ENCODE measurements at places on chromosomes 16 and 17. TPM values are rescaled to one million over a fixed set of nuclear protein-coding genes. Genes with fewer than 3 reads are reported as not detected.

Gene KRT27
- total RNA-seq: not detected

Gene VMO1
- 1.9 TPM for total RNA-seq

Gene ALDH3A1
- total RNA-seq: 3.6 TPM

Gene SERPINF2
- total RNA-seq: 49.7 TPM

Gene CFAP52
- 1.1 TPM for total RNA-seq

Gene ABAT
- total RNA-seq: 29.8 TPM

Gene KRTAP16-1
- not detected for total RNA-seq

Gene SOX8
- 8.5 TPM for total RNA-seq

Gene ZNF385C
- total RNA-seq: 1.5 TPM

Gene GGT6
- 15.0 TPM for total RNA-seq

Gene WNT9B
- total RNA-seq: 53.8 TPM

Gene RDM1
- total RNA-seq: 0.93 TPM

Gene MEIOC
- total RNA-seq: 0.35 TPM

Gene CHTF18
- 25.5 TPM for total RNA-seq

Gene SLC2A4
- 19.6 TPM for total RNA-seq

Gene KRTAP4-6
- total RNA-seq: not detected

Gene MAP2K6
- total RNA-seq: 19.9 TPM

Gene ENPP7
- total RNA-seq: 4.4 TPM

Gene MOSMO
- 17.9 TPM for total RNA-seq

Gene ABCA5
- 27.5 TPM for total RNA-seq

Gene SSTR5
- 0.82 TPM for total RNA-seq

Gene OTOA
- total RNA-seq: 0.18 TPM

Gene IST1
- total RNA-seq: 247 TPM

Gene ACTG1
- total RNA-seq: 5,181 TPM

Gene SLC5A10
- 0.82 TPM for total RNA-seq

All from metanephros (tissue), 2 donors.